Jurkat, Clone E6-1 (cell line): ENCODE measurements at places on chromosomes 4 and X.
A peak's percentile ranks its signal among the peaks of the same experiment; 100 is the strongest.

DNA sequence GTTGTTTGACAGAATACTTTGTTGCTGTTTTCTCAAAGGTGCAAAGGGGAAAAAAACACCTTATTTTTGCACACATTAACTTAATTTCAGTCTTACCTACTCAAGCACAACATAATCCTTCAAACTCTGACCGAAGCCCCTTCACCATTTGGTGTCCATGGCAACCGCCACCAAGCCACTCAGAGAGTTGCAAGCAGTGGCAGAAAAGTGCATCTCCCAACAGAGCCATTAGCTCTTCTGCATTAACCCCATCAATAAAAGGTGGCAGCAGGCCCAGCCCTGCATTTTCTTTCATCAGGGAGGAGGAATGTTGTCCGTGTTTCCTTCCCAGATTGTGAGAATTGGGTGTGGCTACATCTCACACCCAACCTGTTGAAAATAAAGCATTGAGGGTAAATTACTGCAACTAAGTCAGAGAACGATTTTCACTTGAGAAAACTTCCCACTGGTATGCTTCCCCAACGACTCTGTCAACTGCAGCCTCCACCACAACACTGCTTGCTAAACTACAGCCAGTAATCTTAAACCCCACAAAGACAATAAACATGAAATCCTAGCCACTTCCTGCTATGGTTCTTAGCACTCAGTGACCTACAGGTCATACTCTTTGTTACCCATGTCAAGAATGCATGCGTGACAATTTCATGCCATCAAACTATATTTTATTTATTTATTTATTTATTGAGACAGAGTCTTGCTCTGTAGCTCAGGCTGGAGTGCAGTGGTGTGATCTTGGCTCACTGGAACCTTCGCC lies 154.0 kb downstream of the GRIA3 start:
- no peak for DNase-seq

DNA sequence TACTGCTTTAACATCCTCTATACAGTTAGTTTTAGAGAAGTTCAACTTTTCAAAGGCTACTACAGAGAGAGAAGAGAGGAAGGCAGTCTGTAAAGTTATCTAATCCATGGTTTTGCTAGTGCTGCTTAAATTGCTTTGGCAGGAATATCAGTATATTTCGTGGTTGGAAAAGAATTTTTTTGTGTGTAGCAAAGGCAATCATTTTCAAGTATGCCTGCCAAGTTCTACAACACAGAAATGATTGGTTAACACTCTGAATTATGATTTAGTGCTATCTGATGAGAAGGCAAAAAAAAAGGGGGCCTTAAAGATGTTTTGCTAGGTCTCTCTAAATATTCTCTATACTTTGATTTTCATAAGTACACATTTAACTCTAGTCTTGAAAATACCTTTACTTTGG lies 133.1 kb downstream of the JADE1 start:
- no peak for DNase-seq

DNA sequence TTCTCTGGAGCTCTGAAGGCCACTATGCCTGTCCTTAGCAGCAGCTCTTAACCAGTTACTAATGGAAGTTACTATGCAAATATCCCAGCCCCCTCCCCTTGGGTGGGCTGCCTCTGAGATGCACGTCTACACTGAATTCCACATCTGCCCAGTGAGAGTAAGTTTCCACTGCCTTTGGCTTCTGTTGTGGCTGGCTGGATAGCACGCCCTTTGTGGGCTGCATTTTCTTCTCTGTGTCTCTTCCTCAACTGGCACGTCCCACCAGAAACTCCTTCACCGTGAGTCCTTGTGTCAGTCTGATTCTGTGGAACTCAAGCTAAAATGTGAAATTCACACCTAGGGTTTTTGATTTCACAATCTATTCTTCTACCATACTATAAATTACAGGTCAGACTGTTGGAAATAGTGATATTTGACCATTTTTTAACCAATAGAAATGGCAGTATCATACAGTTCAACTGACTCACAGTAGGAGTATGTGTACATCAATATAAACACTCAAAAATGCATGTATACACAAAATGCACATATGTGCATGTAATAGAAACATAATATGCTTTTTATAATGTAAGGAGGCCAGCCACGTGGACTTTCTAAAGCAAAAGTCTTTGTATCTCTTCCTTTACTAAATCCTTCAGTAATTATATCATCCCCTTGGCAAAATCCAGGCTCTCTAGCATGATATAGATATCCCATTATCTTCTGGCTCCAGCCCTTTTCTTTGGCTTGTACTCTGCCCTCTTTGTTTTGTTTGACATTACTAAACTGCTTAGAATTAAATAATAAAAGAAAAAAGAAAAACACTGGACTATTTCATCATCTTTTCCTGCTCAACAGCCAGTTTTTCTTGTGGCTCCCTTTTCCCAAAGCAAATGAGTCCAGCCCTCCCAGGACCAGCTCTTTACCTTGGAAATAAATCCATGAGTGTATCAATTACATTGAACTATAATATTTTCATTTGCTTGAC lies 33.2 kb upstream of the LDB2 start:
- DNase-seq, result no peak

GRCh38 chr4:168138143-168138542 lies 45.8 kb downstream of the ANXA10 start:
- no peak for DNase-seq

GRCh38 chr4:120317713-120318112 lies 251.1 kb upstream of the MAD2L1 start:
- no peak for DNase-seq

DNA sequence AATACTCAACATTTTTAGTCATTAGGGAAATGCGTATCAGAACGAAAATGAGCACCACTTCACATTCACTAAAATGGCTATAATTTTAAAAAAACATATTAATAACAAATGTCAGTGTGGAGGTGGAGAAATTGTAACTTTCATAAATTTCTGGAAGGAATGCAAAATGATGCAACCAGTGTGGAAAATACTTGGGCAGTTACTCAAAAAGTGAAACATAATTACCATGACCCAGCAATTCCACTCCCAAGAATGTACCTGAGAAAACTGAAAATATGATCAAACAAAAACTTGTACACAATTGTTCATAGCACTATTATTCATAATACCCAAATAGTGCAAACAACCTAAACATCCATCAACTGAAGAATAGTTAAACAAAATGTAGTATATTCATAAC lies 76.1 kb upstream of the FAM241A start:
- DNase-seq, result no peak

- no peak for DNase-seq
Observed at GRCh38 chr4:135724421-135724820, 1522.8 kb upstream of the PABPC4L start.

GRCh38 chrX:14363728-14364127 lies 165.6 kb upstream of the GLRA2 start:
- DNase-seq, result no peak

DNA sequence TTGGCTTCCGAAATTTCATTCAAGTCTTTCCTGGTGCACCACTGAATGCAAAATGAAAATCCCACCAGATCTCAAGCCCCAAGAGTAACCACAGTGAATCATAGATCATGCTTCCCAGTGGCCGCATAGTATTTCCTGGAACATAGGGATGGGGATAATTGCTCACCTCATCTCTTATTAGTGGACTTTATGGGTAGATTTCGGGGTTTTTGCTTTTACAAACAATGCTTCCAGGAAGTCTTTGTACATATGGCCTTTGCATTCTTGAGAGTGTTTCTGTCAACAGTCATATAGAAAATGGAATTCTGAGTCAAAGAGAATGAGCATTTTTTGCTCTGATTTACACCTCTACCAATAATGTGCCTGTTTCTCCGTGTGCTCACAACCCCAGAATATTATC lies 53.4 kb downstream of the PPEF2 start:
- no peak for DNase-seq

DNA sequence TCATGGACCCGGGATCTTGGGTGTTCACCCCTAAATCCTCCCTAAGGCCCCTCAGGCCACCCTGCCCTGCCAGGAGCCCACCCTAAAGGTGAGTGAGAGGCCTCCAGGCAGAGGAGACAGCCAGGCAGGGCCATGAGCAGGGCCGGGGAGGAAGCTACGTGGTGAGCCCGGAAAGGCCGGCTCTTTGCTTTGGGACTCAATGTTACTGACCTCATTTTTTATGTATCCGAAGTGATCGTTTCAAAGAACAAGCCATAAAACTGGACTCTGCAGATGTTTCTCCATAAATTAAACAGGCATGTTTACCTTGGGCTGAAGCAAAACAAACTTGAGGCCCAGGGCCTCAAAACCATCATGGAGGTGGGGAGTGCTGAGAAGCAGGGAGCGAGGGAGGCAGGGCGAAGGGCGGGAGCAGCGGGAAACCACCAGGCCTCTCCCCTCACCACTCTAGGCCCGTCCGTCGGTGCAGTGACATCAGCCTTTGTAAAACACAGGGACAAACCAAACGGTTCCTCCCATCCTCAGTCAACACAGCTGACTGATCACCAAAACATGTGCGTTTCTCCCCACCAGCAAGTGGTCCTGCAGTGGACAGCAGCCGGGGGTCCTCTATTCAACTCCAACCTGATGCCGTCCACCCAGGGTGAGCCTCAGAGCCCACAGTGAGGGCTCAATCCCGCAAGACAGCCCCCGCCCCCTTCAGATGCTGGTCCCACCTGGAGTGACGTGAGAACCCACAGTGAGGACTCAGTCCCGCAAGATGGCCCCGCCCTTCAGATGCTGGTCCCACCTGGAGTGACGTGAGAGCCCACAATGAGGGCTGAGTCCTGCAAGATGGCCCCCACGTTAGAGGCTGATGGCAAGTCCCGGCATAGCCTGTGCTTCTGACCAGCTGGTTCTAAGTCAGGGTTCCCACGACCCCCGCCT lies 102.9 kb upstream of the LRPAP1 start:
- DNase-seq, result no peak

DNA sequence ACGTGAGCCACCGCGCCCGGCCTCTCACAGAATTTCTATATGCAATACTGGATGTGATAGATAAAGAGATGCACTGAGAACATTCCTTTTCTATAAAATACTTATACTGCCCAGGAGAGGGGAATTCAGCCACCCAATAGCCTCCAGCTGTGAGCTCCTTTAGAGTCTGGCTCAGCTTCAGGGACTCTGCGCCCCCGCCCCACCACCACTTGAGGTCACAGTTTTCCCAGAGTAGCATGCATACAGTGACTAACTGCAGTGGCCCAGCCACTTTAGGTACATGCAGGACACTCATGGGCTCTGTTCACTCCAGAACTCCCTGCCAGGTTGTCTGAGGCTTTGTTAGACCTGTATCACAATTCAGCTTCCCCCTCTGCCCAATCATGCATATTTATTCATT lies 144.4 kb upstream of the TET2 start:
- DNase-seq, result no peak

DNA sequence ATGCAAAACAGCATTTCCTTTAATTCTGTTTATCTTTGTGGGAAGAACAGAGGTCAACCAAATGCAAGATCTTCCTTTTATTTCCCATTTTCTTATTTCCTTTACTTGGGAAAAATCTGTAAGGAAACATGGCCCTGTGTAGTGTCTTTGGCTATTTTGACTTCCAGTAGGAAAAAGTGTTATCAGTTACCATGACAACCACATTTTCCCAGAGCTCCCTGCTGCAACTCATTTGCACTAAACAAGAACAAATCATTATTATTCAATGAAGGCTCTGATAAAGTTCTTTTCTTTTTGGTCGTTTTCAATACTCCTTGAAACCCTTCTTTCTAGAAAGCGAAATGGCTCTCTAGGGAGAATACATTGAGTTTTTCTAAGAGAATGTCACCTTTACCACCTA lies 117.2 kb upstream of the DDX53 start:
- no peak for DNase-seq

- DNase-seq, result no peak
Observed at GRCh38 chrX:19616959-19617358, 101.7 kb upstream of the MAP3K15 start.

- DNase-seq, result no peak
Observed at GRCh38 chr4:121739575-121739974, 25.4 kb downstream of the SMIM43 start.

DNA sequence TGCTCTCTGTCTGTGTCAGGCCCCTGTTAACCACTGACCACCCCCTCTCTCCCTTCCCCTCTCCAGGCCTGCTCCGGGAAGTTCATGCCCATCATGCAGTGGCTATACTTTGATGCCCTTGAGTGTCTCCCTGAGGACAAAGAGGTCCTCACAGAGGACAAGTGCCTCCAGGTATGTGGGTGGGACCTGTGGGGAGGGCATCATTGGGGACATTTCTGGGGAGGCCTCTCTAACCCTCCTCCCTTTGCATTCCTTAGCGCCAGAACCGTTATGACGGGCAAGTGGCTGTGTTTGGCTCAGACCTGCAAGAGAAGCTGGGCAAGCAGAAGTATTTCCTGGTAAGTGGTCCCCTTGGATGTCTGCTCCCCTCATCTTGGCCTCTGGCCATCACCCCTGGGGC lies 9.2 kb downstream of the UBA1 start:
- DNase-seq, result no peak

GRCh38 chrX:111483881-111484280 lies 27.6 kb upstream of the SERTM2 start:
- no peak for DNase-seq

DNA sequence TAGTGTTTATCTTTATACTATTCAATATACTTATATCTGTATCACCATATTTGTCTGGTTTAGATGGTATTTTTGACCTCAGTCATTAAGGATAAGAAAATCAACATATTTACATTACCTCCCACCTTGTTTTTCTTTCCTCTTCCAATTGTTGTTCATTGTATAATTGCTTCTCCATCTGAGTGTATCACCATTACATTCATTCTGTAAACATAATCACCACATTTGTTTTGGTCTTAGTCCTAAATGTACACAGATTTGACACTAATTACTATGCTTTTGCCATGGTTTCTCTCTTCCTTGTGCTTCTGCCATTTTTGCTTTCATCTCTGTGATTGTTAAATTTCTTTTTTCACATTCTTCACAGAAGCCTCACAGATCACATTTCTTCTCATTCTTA lies 12.7 kb downstream of the ARMCX6 start:
- DNase-seq, result no peak

- DNase-seq, result no peak
Observed at GRCh38 chr4:39664828-39665731, 26.4 kb upstream of the SMIM14 start.

DNA sequence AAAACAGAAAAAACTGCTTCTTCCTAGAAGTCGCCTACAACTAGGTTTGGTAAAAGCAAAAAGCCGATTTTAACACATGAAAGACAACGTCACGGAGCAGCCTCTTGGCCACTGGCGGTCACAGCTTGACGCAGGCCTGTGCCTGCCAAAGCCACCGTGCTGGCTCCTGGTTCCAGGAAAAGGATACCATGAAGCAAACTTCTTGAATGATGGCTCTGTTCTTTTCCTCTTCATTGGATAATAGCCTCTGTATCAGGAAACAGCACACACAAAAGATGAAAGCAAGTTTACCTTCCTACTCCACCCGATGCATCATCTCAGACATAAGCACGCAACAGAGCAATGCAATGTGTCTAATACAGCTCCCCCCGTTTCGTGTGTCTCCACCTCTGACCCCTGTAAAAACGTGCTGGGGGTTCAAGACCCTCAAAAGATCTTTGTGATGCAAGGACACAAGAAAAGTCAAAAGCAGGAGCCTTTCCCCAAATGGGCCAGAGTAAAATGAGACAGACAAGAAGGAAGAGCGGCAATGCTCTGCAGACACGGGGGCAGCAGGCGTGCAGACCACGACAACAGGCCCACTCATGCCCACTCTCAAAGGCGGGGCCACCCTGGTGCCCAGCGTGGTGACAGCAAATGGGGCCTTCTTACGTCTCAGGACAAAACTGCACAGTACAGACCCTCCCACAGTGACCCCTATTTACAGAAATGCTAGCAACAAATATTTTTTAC lies 19.4 kb downstream of the GAK start:
- DNase-seq, result no peak

- peak; percentile 8 for DNase-seq
Observed at GRCh38 chr4:174222266-174222872, 61.1 kb downstream of the FBXO8 start.

- no peak for DNase-seq
Observed at GRCh38 chr4:111362941-111363361, 740.1 kb upstream of the PITX2 start.
